GM12891 (cell line): ENCODE measurements at places on chromosomes 7 and 10.
A peak's percentile ranks its signal among the peaks of the same experiment; 100 is the strongest.

GRCh38 chr10:126732308-126732707 is 61.8 kb upstream of the C10orf90 start:
- DNase-seq, result no peak

GRCh38 chr7:66905689-66906088 is 15.3 kb upstream of the TMEM248 start:
- no peak for DNase-seq

DNA sequence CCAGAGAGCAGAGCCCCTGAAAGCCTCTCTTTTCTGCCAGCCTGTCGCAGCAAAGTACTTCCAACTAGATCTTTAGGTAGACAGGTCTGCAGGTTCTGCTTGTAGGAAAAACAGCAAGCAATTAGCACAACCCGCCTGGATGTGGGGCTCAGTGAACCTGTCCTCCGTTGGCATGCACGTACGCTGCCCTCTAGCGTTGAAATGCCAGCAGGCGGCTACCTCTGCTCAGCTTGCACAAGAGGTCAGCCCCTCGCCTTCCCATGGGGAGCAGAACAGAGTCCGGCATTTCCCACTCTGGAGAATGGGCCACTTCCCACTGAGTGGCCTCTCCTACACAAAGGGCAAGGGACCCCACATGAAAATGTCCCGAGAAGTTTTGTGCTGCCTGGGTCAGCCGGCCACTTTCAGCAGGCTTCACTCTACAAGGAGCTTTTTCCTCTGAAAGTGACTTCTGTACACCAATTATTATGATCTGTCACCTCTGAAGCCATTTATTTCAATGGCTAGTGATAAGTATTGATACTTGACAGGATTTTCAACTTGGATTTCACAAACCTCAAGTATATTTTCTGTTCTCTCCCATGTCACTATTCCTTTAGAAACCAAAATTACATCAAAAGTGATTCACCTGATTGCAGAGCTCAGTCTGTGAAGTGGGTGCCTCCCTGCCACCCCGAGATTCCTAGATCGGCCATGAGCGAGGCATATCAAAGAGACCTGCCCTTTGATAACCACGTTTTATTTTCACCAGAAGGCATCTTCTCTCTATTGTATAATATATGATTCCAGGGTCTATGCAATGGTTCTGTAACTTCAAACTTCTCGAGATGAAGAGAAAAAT is 56.7 kb downstream of the JCAD start:
- peak; percentile 27 for DNase-seq

- DNase-seq, result no peak
Measured at GRCh38 chr7:37395618-37396259, 52.9 kb downstream of the ELMO1 start.

DNA sequence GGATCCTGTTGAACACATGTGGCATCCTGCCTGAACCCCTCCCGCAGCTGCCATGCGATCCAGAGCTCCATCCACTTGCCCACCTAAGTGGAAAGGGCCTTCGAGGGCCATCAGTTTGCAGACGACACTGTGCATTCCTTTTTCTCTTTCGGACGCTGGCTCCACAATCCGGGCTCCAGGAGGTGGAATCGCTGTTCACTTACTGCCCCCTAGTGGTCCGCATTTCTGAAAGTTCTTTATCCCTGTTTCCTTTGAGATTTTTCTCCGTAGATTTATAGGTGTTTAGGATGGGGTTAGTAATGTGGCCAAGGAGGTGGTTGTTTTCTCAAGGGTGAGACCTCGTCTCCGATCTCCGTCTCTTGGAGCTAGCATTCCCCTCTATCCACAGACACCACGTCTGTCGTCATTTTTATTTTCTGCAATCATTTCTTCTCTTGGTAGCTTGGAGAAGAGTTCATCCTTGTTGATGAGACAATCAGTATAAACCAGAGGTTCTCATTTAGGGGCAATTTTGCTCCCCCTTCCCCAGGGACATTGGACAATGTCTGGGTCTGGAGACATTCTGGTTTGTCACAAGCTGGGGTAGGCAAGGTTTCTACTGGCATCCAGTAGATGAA is 204.6 kb downstream of the ARHGAP21 start:
- peak; percentile 23 for DNase-seq

DNA sequence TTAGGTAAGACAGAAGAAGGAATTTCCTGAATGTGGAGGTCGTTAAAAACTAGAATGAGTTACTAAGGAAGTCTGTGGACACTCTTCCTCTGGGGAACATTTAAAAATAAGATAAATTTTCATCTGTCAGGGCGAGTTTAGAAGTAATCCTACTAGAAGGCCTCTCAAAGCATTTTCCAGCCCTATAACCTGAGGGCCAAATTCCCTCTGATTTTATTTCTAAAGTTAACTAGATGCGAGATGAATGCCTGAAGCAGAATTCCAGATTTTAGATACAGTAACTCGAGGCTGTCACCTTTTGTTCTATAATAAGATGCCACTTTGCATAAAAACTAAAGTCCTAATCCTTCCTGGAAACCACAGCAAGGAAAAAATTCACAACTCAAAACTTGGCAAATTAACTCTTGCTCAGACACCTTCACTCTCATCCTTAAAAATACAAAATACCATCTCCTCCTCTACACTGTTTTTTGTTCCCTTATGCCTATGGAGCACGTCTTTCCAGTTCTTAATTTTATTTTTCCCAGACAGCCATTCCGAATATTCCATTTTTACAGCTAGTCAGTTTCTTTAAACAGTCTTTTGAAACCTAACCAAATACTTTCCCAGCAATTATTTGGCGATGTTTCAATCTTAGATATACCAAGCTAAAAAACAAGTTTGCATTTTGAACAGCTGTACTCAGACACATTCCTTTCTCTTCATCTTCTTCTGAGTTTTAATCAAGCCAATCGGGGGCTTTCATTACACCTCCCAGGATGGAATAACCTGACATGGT is 420.7 kb upstream of the NFE2L3 start:
- no peak for DNase-seq

- no peak for DNase-seq
Measured at GRCh38 chr10:83541046-83541445, 598.3 kb upstream of the GHITM start.

- DNase-seq, result no peak
Measured at GRCh38 chr7:52325237-52325636, 710.2 kb upstream of the POM121L12 start.

- DNase-seq, result no peak
Measured at GRCh38 chr10:121645696-121646095, 47.5 kb upstream of the FGFR2 start.

GRCh38 chr10:77236700-77237099 is 400.9 kb downstream of the KCNMA1 start:
- no peak for DNase-seq

DNA sequence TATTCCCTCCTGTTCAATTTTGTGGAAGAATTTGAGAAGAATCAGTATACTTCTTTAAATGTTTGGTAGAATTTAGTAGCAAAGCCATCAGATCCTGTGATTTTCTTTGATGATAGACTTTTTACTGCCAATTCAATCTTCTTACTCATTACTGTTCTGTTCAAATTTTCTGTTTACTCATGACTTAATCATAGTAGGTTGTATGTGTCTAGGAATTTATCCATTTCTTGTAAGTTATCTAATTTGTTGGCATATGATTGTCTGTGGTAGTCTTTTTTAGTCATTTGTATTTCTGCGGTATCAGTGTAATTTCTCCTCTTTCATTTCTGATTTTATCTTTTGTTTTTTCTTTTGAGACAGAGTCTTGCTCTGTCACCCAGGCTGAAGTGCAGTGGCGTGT is 87.4 kb downstream of the CCDC3 start:
- DNase-seq, result no peak

- DNase-seq, result peak; percentile 50
Measured at GRCh38 chr7:129122751-129123509, 21.6 kb upstream of the TSPAN33 start.

GRCh38 chr7:29318853-29319718 is 124.5 kb downstream of the CHN2 start:
- no peak for DNase-seq

DNA sequence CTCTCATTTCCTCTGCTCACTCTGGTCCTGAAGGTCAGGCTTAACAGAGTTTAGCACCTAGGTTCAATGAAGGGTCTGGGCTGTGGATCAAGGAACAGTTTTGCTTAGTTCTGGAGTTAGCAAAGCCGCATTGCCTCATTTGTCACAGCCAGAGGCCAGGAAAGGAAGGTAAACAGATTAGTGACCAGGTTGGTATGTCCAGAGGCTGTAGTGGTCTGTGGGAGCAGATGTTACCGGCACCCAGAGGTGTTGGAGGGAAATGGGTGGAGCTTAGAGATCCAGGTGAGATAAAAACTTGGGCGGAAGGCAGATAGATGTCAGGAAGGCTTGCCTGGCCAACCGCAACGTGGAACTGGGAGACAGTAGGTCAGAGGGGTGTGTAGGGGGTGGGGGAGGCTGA is 36.6 kb upstream of the ZMIZ2 start:
- no peak for DNase-seq

GRCh38 chr7:92848851-92849250 is 12.5 kb upstream of the CDK6 start:
- no peak for DNase-seq
